Activated CD4-positive, alpha-beta T cell treated with anti-CD3 and anti-CD28 coated beads for 36 hours (primary cell): ENCODE measurements at places on chromosomes 2 and 18. TPM values are rescaled to one million over a fixed set of nuclear protein-coding genes. Genes with fewer than 3 reads are reported as not detected.

Gene INHBB
- total RNA-seq: not detected

Gene PAIP2B
- total RNA-seq: 3.0 TPM

Gene UGT1A5
- total RNA-seq: not detected

Gene FZD7
- total RNA-seq: 0.58 TPM

Gene DCDC2C
- not detected for total RNA-seq

Gene TBR1
- 0.04 TPM for total RNA-seq

Gene CNGA3
- not detected for total RNA-seq

Gene TMEM163
- total RNA-seq: not detected

DNA sequence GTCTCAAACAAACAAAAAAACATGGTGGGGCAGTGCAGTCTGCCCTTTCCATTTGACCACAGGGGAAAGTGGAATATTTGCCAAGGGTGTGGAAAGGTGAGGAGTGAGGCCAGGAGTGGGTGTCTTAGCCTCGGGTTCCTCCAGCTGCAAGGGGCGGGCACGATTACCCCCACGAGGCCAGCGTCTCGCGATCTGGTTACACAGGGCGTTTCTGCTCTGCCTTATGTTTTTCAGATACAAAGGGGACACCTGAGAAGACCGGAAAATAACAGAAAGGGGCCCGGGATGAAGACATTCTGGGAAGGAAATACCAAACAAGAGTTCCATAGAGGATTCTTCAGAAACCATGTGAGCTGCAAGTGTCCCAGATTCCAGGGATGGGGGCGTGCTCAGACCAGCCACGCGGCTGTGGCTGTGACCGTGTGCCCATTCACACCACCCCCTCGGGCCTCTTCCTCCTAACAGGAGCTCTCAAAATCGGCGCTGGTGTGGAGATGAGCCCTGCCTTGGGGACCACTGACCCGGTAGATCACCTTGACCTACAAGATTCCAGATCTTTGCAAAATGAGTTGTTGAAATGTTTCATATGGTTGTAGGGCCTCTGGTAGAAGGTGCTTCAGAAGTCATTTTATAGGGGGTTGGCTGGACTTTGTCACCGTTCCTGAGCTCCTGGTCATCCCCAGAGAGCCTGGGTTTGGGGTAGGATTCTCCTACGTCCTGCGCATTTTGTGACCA lies 34.2 kb downstream of the FAM178B start:
- no peak for DNase-seq

GRCh38 chr2:232340171-232340935 lies 38.2 kb upstream of the ALPP start:
- DNase-seq: peak; percentile 3

GRCh38 chr2:20490300-20491181 lies 43.7 kb downstream of the RHOB start:
- no peak for DNase-seq

DNA sequence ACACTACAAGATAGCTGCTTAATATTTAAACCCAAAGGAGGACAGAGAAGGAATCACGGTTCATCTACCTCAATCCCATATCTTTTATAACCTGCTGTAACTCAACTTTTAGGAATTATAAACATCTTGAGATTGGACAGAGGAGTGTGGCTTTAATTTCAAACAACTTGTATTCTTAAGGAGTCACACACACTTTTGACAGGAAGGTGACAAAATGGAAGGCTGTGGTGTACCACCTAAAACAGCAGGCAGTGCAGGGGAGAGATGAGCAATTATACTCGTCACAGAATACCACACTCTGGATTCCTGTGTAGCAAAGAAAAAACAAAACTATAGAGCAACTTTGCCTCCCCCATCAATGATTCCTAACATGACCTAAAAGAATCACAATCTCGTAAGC lies 194.8 kb downstream of the ZEB2 start:
- DNase-seq: peak; percentile 79

GRCh38 chr2:111172666-111173065 lies 52.0 kb downstream of the BCL2L11 start:
- no peak for DNase-seq

GRCh38 chr18:26088487-26088886 lies 1.9 kb downstream of the SS18 start:
- no peak for DNase-seq

DNA sequence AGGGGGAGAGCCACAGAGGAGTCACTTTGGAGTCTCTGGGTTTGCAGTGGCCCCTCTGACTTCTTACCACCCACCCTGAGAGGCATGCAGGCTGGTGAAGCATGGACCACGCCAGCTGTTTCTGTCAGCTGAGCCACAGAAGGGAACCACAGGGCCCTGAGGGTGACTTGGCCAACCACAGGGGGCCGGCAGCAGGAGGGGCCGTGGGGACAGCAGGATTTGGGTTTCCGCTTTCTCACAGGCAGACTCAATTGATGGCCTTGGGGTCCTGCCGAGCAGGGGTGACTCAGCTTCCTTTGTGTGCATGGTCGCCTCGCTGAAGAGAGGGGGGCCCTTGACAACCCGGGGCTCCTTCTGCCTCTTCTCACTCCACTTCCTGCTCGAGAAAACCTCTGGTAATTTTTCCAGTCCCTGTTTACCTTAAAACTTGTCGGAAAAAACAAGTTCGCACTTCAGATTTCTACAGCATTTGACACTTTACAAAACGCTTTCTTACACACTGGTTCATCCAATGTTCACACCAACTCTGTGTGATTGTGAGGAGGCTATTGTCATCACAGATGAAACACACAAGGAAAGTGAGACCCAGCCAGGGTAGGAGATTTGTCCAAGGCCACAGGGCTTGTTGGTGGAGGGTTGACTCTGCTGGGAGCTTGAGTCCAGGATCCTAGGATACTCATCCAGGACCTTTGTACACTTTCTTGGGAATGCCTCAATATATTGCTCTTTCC lies 311.2 kb downstream of the LPIN1 start:
- DNase-seq: peak; percentile 16

GRCh38 chr2:130335226-130335625 lies 7.5 kb upstream of the IMP4 start:
- no peak for DNase-seq

DNA sequence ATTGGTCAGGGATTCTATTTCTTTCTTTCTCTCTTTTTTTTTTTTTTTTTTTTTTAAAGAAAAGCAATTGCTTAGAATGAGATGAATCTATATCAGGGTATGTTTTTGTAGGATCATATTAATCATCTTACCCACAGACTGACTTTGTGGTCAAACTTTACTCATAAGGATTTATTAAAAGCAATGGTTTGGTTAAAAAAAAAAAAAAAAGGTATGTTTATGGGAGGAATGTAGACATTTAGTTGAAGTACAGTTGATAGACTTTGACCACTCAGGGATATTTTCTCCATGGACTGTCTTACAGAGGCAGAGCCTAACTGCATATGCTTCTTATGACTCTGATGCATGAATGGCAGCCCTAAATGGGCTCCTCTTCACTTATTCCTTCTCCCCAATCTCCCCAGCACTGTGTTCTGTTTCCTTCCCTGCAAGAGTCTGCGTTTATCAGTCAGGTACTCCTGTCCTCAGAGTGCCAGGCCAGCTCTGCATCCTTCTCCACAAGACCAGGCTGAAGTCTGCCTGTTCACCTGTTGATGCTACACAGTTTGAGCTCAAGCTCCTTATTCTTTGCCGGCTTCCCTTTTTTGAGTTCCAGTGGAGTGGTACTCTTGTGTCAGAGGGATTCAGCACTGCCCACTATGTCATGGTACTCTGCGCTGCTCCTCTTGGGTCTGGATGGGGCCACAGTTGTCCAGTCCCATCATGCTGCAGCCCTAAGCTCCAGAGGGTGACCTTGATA lies 24.3 kb downstream of the CRIM1 start:
- DNase-seq: no peak

DNA sequence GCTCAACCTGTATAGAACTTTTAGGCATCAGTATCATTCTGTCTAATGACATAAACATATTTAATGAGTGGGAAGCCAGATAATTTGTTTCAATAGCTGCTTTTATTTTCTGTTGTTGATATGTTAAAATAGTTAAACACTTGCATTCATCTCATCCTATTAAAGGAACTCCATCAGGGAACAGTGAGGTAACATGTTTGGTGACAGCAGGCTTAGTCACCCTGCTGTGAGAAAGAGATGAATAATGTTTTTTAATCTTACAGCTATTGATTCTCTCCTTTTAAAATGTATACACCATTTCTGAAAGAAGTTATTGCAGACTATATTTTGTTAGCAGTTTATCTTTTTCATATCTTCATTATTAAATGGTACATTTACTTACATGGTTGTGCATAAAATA lies 123.3 kb upstream of the CWC22 start:
- no peak for DNase-seq

DNA sequence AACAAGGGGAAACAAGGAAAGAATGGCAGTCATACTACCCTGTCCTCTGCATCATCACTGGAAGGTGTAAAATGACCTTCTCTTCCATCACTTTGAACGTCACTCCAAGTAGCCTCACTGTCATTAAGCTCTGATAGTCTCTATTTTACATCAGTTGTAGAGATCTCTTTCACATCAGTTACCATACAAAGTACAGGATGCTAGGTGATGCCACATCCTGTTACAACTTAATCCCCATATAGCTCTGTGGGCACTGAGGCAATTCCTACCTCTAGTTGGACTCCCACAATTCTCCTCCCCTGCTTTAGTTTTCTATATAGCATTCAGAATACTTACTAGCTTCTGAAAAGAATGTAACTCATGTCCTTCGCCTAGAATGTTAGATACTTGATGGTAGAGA lies 55.1 kb upstream of the TTC27 start:
- no peak for DNase-seq

DNA sequence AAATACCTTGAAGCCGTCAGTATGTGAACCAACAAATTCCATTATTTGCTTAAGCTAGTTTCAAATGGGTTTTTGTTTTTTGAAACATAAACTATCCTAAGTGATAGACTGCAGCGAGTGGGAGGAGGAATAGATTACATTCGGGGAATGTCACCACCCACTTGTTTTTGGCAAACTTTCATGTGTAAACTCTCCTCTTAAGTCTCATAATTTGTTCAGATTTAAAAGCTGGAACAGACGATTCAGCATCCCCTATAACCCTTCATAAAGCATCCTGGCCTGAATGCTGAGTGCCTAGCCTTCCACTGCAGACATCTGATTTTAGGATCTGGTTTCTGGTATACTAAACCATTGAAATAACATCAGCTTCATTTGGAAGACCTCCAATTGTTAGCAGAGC lies 51.0 kb downstream of the CPO start:
- DNase-seq: no peak

- no peak for DNase-seq
Measured at GRCh38 chr2:168964251-168964807, 63.2 kb downstream of the G6PC2 start.

DNA sequence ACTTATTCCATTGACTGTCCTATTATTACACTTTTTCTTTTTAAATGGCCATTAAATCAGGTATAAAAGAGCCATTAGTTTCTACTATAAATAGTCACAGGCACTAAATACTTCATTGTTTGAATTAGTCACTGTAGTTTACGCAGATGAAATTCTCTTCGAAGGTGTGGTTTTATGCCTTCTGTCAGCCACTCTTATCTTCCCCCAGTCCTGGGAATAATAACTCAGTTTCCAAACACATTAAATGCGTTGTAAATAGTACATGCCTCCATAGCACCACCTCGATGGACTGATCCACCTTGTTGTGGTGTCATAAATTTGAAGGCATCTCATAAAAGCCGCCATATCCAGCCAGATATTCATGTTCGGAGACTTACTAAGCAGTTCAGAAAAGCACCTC lies 72.1 kb upstream of the PARD3B start:
- DNase-seq: no peak

GRCh38 chr2:14123436-14124103 lies 508.9 kb upstream of the LRATD1 start:
- no peak for DNase-seq

DNA sequence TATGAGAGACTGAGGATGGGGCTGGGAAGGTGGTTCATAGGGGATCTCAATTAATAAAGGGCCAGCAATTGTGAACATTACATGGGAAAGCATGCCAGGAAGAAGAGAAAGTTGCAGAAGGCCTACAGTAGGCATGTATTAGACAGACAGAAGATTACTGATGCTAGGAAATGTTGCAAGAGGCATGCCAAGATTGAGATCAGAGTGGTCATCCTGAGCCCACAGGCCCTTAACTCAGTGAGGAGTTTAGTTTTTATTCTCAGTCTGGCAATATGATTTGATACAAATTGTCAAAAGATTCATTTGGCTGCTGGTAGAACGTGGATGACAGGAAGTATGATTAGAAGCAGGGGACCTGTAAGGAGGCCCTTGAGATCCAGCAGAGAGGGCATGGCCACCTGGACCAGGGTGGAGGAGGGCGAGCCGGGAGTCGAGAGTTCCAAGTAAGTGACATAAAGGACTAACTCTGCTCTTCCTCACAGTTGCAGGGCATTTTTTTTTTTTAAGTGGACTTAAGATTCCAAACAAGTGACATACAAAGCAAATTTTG lies 54.9 kb downstream of the EPHA4 start:
- peak; percentile 27 for DNase-seq

DNA sequence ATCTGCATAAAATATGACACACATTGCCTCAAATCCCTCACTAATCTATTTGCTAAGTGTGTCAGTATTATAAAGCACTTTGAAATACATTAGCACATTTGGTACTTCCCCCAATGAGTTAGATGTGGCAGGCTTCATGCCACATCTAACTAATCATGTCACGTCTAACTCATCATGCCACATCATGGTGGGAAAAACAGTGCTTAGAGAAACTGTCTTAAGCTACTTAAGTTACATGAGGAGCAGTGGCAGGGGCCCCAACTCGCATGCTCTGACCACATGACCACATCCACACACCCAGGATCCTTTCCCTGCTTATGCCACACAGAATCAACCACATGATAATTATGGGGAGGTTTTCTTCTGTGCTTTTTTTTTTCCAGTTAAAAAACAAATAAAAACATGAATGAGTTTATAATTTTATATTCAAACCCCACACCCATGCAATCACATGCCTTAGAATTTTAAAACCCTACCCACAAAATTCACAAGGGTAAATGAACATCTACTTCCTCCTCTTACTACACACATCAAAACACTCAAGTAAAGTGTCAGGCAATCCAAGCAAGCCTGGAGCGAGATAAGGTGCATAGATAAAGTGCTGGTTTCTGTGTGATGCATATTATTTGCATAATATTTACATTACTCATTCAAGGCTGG lies 1.6 kb downstream of the ABCA12 start:
- DNase-seq: peak; percentile 41

GRCh38 chr2:202127687-202128331 lies 54.8 kb downstream of the KIAA2012 start:
- no peak for DNase-seq

GRCh38 chr2:225779829-225780228 lies 380.3 kb downstream of the NYAP2 start:
- DNase-seq: no peak

DNA sequence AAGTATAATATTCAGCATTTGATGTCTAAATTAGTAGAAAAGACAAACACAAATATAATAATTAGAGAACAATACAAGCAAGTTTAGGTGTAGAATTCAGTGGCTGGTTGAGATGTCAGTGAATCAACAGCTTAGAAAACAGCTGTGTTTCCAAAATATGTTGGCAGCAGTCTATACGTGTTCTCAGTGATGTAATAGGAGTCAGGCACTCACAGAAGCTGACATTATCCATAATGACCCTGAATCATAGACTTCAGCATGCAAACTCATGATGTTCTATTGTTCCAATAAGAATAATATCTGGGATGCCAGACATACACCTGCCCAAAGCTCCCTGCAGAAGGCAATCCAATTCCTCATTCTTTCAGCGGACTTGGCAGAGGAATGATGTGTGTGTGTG lies 164.7 kb downstream of the SLC8A1 start:
- no peak for DNase-seq

GRCh38 chr18:12327510-12328178 lies 19.6 kb downstream of the TUBB6 start:
- peak; percentile 90 for DNase-seq
